ENCODE measurements at places on chromosomes 12 and 14.
A peak's percentile ranks its signal among the peaks of the same experiment; 100 is the strongest.

- no peak for DNase-seq
These were observed 5.3 kb upstream of the FOXN3 start for GRCh38 chr14:89422181-89422951.

DNA sequence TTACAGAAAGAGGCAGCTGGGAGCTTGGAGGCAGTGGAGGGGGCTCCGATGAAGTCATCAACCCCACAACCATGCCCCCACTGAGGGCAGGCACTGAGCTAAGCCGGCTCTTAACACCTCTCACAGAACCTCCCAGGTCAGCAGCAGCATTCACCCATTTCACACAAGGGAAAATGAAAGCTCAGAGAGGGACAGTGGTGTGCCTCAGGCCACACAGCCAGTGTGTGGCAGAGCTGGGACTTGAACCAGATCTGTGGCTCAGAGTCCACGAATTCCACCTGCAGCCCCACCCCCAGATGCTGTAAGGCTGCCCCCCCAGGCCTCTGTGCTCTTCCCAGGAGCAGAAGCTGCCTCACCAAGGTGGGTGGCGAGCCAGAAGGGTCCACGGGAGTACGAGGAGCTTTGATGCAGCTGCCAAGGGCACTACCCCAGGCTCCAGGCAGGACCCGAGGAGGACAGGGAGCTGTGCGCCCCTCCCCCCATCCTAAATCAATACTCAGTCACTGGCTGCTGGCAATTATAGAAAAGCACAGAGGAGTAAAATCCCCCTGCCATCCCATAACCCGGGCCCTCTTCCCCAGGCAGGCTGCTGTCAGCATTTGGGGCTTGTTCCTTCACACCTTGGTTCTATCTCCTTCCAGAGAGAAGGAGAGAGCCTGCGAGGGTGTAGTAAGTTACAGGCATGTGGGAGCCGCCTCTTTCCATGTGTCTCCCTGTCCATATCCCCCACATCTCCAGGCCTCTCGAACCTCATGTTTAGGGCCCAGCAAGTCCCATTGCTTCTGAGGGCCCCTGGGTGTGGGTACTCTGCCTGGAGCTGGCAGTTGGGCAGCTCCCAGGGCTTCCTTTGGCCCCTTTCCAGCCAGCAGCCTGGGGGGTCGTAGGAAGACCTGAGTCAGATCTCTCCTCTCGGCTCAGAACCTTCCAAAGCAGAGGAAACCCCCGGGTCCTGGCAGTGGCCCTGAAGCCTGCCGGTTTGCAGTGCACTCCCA, 47.6 kb downstream of the FAM222A start:
- DNase-seq: no peak

GRCh38 chr12:48739618-48740269, 23.2 kb upstream of the CCNT1 start:
- DNase-seq: no peak

GRCh38 chr12:177336-177979, 36.5 kb downstream of the SLC6A12 start:
- DNase-seq: no peak

DNA sequence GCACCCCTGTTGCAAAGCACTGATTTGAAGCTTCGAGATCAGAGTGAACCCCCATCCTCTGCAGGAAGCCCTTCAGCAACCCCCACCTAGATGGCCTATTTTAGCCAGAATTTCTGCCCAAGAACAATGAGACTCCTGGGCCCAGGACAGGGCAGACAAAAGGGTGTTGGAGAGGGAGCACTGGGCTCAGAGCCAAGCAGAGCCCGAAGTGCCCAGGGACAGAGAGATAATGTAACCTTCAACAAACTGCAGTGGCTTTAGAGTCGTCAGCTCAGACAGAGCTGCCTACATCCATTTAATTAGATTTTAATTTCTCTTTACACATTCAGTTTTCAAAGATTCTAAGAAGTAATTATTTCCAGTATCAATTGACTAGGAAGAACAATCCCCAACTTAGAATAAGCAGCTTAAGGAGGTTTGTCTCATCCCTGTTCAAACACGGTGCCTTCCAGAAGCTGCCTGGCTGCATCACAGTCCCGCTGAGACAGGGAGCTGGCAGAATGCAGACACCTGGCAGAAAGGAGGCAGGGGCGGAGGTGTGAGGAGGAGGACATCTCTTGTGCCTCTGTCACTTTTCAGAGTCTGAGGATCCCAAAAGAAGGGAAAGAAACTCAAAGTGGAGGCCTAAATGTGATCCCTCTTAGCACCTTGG, 504.9 kb upstream of the CCDC196 start:
- no peak for DNase-seq

- no peak for DNase-seq
These were observed 249.4 kb downstream of the PDZRN4 start for GRCh38 chr12:41437563-41437962.

DNA sequence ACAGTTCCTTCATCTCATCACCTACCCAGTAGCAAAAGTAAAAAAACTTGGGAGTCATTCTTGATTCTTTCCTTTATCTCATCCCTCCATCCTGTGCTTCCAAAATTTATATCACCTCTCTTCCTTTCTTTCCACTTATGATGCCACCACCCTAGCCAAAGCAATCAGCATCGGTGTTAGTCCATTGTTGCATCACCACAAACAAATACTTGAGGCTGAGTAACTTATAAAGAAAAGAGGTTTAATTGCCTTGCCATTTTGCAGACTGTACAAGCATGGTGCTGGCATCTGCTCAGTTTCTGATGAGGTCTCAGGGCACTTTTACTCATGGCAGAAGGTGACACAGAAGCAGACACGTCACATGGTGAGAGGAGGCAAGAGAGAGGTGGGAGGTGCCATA, 19.8 kb upstream of the CATSPERB start:
- DNase-seq: no peak

DNA sequence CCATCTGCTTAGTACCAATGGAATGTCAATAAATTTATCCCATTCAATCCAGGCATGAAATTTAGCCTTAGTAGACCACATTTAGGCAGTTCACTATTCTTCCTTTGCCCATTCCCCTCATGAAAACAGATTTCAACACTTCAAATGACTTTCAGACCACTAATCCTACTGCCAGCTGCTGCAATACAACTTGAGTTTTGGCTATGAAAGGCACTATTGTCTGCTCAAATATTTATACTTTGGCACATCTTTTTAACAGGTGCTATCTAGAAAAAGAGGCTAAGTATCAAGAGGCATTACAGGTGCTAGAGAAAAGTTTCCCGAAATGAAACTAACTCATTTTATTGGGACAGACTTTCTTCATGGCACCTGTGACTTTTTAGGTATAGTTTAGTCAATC, 499.8 kb downstream of the C12orf50 start:
- DNase-seq: no peak

DNA sequence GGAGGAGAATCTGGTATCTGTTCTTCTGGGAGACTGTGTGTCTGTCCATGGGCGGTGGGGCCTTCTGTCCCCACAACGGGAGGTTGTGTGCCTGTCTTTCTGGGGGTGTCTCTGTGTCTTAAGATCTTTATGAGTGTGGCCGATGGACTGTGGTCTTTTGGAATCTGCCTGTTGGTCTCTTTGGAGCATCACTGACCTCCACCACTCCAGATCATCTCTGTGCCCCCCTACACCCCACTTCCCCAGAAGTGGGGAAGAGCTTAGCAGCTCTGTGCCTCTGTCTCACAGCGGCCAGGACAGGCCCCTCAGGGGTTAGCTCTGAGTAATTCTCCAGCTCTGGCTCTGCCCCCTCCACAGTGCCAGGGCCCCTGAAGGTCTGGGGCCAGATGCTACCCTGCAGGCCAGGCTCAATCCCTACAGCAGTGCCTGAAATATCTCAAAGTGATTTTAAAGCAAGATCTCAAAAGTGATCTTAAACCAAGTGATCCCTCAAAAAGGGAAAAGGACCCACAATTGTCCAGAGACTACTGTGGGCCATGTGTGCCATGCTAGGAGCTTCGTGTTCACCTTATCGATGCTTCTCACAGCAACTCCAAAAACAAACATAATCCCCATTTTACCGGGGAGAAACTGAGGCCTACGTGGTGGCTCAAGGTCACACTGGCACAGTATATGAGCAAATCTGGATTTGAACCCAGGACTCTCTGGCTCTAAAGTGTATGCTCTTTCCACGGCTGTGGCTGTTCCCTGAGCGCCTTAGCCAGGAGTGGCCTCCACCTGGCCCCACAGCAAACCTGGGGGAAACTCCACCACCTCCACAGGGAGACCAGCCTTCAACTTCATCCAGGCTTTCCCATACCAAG, 26.0 kb upstream of the KRT78 start:
- DNase-seq: no peak

- no peak for DNase-seq
These were observed 531.3 kb downstream of the GALC start for GRCh38 chr14:87461704-87462103.

GRCh38 chr12:123444092-123445026, 7.9 kb upstream of the RILPL2 start:
- no peak for DNase-seq

DNA sequence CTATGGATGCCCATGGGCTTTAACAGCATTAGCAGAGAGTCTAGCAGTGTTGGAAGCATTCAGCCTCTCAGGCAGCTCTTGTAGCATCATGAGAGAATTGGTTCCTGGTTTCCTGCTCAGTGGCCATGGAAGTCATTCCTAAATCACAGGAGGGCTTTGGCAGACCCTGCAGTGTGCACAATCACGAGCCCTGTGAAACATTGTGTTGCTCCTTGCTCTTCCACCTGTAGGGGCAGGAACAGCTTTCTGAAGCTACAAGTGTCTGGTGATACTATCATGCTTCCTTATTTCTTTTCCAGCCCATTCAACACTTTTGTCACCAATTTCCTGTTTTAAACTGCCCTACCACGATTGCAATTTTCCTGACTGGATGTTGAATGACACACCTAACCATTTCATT, 402.2 kb upstream of the USP15 start:
- DNase-seq: no peak

DNA sequence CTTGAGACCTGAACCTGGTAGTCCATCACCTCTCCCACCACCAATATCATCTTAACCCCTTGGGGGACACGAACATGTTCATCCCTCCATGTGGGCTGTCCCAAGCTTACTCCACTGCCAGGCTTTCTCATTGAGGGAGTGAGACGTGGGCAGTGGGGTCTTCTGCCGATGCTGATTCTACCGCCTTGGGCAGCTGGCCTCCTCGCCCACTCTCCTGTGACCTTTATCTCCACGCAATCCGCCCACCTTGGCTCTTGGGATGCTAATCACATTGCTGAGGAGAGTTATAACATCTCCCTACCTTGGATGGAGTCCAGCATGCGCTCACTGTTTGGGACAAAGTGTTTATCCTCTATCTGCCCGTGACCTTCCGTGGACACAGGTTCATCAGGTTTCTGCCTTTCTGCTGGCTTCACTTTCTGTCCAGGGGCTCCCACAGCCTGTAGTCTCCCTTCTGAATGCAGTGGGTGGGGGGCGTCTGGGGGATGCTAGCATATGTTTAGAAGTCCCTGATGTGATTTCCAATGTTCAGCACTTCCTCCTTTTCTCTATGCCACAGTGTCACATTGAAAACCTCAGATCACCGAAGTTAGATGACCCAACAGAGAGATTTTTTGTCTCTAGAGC, 53.2 kb upstream of the ESRRB start:
- no peak for DNase-seq

DNA sequence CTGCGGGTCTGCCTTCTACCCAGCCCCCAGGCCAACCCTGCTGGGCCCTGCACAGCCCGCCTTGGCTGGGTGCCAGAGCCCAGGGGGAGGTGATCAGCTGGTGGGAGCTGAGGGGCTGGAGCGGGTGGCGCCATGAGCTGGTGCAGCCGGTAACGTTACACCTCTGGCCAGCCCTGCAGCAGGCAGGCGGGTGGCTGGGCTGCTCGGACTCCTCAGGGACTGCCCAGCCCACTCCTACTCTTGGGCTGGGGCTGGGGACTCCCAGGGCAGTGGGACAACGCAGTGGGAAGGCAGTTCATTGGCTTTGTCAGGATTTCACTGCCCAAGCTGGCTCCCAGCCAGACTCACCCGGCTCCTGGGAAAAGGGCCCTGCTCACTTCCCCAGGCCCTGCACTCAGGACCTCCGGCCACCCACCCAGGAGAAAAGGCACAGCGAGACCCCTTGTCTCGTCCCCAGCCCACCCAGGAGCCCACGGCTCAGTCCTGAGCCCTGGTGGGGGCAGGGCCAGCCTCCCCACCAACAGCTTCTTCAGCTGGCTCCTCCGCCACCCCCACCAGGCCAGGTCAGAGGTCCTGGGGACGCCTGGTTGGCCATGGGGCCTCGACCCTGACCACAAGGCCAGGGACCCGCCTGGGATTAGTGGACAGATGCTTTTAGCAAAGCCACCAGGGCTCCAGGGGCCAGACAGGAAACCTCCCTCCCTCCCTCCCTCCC, 1.0 kb downstream of the PGF start:
- DNase-seq: peak; percentile 85

GRCh38 chr12:39764944-39765560, 145.4 kb upstream of the ABCD2 start:
- DNase-seq: peak; percentile 69

DNA sequence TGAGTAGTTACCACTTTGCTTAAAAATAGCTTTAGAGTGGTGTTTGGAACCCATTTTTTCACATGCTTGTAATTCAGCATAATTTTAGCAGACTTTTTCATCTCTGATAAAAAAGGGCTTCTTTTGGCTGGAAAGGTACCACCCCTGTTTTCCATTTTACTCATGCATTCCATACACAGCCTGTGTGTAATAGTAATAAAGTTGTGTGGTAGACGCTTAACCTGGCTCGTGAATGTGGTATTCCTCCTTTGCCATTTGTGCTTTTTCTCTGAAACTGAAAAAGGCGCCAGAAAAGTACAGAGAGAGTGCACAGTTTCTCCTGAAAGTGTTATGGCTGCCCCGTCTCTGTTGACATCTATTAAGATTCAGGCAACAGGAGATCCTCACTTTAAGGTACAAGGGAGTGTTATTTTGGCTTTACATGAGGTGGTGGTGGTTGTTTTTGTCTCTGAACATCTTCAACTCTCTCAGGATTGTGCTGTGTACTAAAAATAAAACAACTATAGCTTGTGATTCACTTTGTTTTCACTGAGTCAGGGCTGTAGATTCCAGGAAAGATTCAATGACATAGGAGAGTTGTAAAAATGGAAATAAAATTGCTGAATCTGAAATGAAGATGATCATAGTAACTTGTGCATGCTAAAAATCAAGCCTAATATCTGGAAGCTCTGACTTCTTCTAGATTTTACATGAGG, 45.6 kb upstream of the MIS18BP1 start:
- DNase-seq: no peak

- DNase-seq: no peak
These were observed 14.1 kb downstream of the PRKD1 start for GRCh38 chr14:29913566-29913965.

DNA sequence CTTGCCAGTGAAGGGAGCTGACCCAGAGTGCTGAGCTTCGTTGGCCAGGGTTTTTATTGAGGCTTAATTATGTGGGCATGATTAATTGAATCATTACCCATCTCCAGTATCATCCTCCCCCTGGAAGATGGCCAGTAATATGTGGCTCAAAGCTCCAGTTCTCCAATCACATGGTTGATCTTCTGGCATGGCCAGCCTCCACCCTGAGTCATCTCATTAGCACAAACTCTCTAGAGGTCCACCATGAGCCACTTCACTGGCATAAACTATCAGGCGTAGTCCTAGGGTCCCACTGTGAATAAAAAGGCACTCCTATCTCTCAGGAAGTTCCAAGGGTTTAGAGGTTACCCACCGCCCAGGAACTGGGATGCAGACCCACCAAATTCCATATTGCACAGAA, 135.0 kb downstream of the ANO6 start:
- no peak for DNase-seq

- peak; percentile 66 for DNase-seq
These were observed 84.1 kb upstream of the GNG2 start for GRCh38 chr14:51776102-51776894.
